ENCODE measurements at places on chromosomes 1 and 21. TPM values are rescaled to one million over a fixed set of nuclear protein-coding genes. Genes with fewer than 3 reads are reported as not detected.

WNT4 gene
- total RNA-seq: 0.17 TPM

PTAFR gene
- 0.21 TPM for total RNA-seq

SPOCD1 gene
- 5.3 TPM for total RNA-seq

NUP210L gene
- total RNA-seq: not detected

TRIM58 gene
- not detected for total RNA-seq

MCOLN2 gene
- total RNA-seq: 2.8 TPM

MRPL20 gene
- total RNA-seq: 128 TPM

HES3 gene
- not detected for total RNA-seq

DEPDC1 gene
- 16.1 TPM for total RNA-seq

KMO gene
- 1.4 TPM for total RNA-seq

RGS16 gene
- 0.25 TPM for total RNA-seq

OR2L8 gene
- total RNA-seq: not detected

S100A12 gene
- not detected for total RNA-seq

MRPS15 gene
- total RNA-seq: 81.7 TPM

SLFNL1 gene
- total RNA-seq: 0.09 TPM

CFHR2 gene
- total RNA-seq: not detected

All from A549 treated with CORT108297 at 1 μM for 4 hours (cell line).